ENCODE measurements at places on chromosomes 4 and X.

GRCh38 chrX:128699716-128700285 is 647.6 kb upstream of the ACTRT1 start:
- no peak for DNase-seq

DNA sequence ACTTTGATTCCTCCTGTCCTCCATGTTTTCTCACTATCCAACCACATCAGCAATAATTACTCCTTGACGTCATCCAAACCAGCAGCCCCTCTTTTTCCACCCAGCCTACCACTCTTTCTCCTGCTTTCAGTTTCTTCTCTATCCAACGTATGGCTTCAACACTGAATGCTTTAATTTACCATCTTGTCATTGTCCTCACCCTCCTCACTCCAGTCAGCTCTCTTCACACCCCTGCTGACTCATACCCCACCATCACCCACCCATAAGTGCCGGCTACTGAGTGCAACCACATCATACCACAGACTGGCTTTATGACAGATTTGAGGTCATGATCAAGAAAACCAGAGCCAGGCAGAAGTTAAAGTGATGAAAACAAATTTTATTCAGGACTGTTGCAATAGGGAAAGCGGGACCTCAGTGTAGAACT is 9.8 kb upstream of the ANXA5 start:
- no peak for DNase-seq

- no peak for DNase-seq
Observed at GRCh38 chr4:176467001-176467400, 147.2 kb downstream of the SPCS3 start.

- no peak for DNase-seq
Observed at GRCh38 chrX:39117101-39117500, 315.8 kb downstream of the MID1IP1 start.

- DNase-seq: peak; percentile 68
Observed at GRCh38 chr4:82201303-82201702, 172.5 kb downstream of the HNRNPD start.

- no peak for DNase-seq
Observed at GRCh38 chr4:119933606-119934005, 133.0 kb downstream of the MAD2L1 start.

GRCh38 chrX:45191820-45192409 is 8.8 kb downstream of the DIPK2B start:
- DNase-seq: no peak

- no peak for DNase-seq
Observed at GRCh38 chr4:24322995-24323394, 261.4 kb downstream of the DHX15 start.

DNA sequence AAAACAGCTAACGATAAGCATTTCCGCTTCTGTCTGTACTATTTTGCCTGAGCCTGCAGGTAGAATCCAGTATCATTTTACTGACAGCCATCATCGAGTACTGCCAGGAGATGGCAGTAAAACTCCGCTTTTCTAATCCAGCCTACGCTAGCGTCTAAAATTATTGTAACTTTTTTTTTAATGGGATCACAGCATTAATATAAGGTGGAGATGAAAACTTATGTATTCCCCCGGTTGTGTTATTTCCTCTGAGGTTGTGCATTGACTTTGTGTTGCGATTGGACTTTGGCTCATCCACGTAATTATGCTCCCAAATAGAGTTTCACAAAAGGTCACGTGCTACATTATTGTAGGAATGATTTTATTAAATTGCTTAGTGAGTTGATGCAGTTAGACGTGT is 248.1 kb downstream of the C4orf33 start:
- peak; percentile 34 for DNase-seq

DNA sequence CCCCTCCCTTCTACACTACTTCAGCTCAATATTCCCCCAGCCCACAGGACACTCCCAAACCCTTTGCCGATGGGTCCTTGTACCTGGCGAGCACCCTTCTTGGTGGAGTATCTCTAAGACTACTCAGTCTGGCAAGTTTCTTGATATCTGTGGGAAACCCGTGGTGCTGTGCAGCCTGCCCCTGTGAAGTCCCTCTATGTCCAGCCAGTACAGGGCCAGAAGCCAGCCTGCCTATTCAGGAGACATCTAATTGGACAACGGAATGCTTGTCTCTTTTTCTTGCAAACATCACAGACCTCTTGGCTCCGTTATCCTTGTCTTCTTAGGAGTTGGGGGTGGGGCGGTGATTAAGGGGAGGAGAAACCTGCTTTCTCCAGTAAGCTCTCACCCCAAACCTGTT is 3.7 kb upstream of the IGFBP7 start:
- no peak for DNase-seq

GRCh38 chr4:6143603-6144181 is 56.7 kb downstream of the JAKMIP1 start:
- DNase-seq: no peak

GRCh38 chr4:78923464-78924312 is 15.6 kb downstream of the PAQR3 start:
- no peak for DNase-seq

GRCh38 chr4:13344216-13344615 is 139.9 kb downstream of the RAB28 start:
- DNase-seq: no peak

DNA sequence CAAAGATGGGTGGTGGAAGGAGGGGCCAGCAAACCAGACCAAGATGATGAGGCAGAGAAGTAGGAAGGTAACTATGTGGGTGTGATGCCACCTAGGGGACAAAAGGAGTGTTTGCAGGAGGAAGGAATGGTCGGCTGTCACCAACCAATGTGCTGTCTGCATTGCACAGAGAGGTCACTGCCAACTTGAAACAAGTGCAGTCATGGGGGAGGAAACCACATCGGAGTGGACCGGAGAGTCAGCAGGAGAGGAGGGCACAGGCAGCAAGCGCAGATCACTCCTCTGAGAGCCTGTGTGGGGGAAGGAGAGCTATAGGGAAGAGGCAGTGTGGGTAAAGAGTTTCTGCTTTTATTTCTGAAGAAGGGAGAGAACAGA is 38.5 kb upstream of the FGFBP2 start:
- DNase-seq: peak; percentile 58

DNA sequence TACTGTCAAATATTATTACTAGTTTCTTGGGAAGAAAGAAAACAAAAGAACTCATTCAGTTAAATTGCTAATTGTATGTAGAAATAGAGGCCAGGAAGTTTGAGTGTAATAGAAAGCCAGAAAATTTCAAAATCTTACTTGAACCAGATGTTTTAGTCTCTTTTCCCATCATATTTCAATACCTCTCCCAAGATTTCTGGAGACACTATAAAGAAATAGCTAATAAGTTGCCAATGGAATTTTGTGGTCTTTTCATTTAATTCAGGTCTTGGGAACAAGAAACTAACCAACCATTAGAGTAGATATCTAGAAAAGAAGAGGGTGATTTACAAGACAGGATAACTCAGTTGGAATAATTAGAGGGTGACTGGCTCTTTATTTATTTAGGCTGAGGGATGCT is 112.2 kb downstream of the AGTR2 start:
- no peak for DNase-seq

- no peak for DNase-seq
Observed at GRCh38 chr4:100588076-100588475, 70.3 kb upstream of the EMCN start.

- DNase-seq: no peak
Observed at GRCh38 chr4:17324386-17324830, 187.5 kb downstream of the QDPR start.

GRCh38 chr4:82746705-82747574 is 51.7 kb downstream of the SCD5 start:
- DNase-seq: no peak

DNA sequence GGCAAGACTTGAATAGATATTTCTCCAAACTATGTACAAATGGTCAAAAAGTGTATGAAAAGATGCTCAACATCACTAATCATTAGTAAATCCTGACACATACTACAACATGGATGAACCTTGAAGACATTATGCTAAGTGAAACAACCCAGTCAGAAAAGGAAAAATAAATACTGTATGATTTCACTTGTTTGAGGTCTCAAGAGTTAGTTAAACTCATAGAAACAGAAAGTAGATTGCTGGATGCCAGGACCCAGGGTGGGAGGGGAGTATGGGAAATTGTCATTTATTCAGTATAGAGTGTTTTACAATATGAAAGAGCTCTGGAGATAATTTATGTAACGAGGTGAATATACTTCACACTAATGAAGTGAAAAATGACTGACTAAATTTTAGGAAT is 32.4 kb downstream of the PRMT9 start:
- no peak for DNase-seq

- DNase-seq: no peak
Observed at GRCh38 chrX:17679820-17680219, 57.5 kb upstream of the SCML1 start.

GRCh38 chr4:139014371-139015268 is 961 bp upstream of the NOCT start:
- DNase-seq: no peak

- no peak for DNase-seq
Observed at GRCh38 chr4:40333921-40334352, 1.2 kb upstream of the CHRNA9 start.

DNA sequence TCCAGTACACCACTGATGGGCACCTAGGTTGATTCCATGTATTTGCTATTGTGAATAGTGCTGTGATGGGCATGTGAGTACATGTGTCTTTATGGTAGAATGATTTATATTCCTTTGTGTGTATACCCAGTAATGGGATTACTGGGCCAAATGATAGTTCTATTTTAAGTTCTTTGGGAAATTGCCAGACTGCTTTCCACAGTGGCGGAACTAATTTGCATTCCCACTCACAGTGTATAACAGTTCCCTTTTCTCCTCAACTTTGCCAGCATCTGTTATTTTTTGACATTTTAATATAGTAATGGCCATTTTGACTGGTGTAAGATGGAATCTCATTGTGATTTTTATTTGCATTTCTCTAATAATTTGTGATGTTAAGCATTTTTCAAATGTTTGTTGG is 25.9 kb downstream of the CC2D2A start:
- peak; percentile 24 for DNase-seq

GRCh38 chr4:14783011-14783877 is 219.0 kb upstream of the CPEB2 start:
- no peak for DNase-seq

- no peak for DNase-seq
Observed at GRCh38 chr4:99468889-99469288, 33.7 kb upstream of the ADH7 start.

DNA sequence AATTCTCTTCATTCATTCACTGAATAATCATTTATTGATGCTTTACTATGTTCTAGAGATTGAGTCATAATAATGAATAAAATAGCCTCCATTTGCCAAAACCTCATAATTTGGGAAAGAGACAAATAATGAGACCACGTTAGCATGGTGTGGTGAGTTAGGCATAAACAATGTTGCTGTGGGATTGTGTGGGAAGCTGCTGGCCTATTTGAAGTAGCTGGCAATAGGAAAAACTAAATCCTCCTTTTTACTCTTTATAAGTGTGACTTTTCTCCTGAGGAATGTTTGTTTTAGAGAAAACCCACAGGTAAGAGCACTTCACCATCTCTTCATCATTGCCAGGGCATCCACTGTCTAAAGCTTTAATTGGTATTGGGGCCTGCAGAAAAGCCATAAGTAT is 95.3 kb downstream of the AREG start:
- DNase-seq: no peak

DNA sequence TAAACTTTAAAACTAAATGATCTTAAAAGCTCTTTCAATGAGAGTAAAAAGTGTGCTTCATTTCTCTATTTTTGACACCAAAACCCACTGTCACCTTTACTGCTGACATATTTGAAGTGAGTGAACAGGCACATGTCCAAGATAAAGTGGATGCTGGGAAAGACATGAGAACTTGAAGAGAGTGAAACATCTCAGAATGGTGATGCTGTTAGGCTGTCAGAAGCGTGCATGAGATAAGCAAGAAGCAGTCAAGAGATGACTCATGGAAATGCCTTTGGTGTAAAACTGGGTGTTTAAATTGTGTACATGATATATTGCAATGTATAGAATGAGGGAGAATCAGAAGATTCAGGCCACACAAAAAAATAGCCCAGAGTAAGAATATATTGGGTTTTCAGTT is 21.8 kb upstream of the GBA3 start:
- no peak for DNase-seq

- DNase-seq: no peak
Observed at GRCh38 chrX:37995428-37995827, 10.9 kb upstream of the SYTL5 start.

DNA sequence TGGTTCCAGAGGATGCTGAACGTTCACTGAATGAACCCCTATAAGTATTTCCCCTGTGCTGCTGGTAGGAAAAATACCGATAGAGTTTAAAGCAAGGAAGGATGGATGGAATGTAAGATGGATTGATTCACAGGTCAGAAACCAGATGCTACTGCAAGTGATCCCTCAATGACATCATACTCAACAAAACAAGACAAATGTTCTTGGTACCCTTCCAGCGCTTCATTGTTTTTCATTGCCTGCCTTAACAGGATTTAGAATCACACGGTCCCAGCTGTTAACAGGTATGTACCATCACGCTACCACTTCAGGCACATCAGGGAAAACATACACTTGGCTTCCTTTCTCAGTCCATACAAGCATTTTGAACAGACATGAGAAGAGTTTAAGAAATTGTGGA is 118.1 kb upstream of the TLR3 start:
- DNase-seq: no peak

DNA sequence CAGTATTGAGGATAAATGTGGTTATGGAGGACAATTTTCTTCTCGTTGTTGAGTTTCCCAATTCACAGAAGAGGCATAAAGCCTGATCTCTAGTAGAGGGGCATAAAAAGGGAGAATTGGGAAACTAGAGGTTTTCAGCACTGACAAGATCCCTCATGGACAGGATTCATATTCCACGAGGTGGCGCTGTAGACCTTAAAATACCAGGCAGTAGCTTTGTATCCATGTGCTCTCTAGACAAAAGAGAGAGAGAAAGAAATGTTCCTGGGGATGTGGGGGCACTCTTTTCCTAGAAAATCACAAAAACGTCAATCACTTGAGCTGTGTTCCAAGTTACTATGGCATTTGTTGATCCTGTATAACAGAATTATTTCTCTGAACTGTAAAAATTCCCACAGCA is 128.3 kb downstream of the MAGEE1 start:
- DNase-seq: peak; percentile 52

- no peak for DNase-seq
Observed at GRCh38 chr4:112858751-112859150, 190.7 kb upstream of the ANK2 start.

DNA sequence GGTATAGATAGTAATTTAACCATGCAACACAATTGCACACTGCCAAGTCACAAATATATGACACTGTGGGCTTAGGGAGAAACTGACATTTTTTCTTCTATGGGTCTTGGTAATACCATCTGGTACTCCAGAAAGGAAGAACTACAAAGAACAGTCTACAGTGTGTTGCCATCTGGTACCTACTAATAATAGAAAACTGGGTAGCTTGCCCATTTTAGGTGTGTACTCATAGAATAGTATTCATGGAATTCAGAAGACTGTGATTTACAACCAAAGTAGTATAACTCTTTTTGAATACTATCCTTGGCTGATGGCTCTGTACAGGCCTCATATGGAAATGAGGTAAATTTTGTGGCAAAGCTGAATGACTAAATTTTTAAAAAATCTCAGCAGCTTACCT is 132.6 kb upstream of the RPS6KA6 start:
- peak; percentile 69 for DNase-seq

- no peak for DNase-seq
Observed at GRCh38 chrX:49171752-49172279, at the start of gene PLP2. PLP2 (plus strand) TSS chrX:49171898; CDS start chrX:49172001, 103 bp downstream.
